Keratinocyte (primary cell): ENCODE measurements at places on chromosomes 5 and 9. TPM values are rescaled to one million over a fixed set of nuclear protein-coding genes. Genes with fewer than 3 reads are reported as not detected.

GRCh38 chr5:61177716-61178115 is 15.4 kb upstream of the SMIM15 start:
- H3K27ac ChIP-seq = no peak overlapping the region
- H3K36me3 ChIP-seq = no peaks in the 10 kb centered on the region
- H3K4me1 ChIP-seq = peaks cover 3% of the 10 kb centered on the region
- DNase-seq = no peak

GRCh38 chr9:95877984-95878383 is 2.5 kb downstream of the ERCC6L2 start:
- no peaks in the 10 kb centered on the region for H3K27me3 ChIP-seq
- peaks cover 10% of the 10 kb centered on the region for H3K4me1 ChIP-seq
- no peak overlapping the region for H3K4me3 ChIP-seq
- H3K36me3 ChIP-seq = peaks cover 3% of the 10 kb centered on the region

DNA sequence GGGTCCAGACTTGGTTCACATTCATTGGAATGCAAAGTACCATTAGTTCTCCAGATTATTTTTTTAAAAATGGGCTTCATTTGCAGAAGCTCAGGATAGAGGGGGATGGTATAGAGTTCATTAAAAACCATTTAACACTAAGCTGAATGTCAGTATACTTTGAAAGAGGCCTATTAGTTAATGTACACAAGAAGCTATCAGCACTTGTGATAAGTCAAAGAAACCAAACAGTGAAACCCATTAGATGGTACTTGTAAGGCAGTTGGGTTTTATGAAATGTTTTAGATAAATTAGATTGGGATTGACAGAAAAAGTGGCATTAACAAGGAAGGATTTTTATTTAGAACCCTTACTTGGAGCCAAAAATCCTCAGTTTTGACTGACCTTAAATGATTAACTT is 229.2 kb upstream of the MPDZ start:
- no peaks in the 10 kb centered on the region for H3K27me3 ChIP-seq

The SLC1A3 gene
- 16.6 to 22.2 TPM (median 17.0 TPM) in 3 replicates for polyA plus RNA-seq

DNA sequence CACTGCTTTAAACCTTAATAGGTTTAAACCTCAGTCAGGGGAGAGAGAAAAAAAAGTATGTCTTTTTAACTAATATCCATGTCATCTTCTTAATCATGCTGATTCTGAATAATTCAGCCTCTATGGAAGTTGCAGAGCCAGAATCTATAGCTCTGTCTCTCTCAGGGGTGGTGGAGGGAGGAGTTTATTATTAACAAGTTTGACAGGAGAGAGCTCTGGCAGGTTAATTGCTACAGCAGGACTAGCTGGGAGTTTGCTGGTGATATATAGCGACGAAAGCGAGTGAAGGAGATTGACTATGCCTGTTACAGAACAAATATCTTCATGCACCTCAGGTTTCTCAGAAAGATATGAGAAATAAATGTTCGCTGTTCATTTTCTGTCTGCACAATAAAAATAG is 586.4 kb downstream of the TLE4 start:
- no peak overlapping the region for H3K27ac ChIP-seq
- no peaks in the 10 kb centered on the region for H3K36me3 ChIP-seq
- no peak for DNase-seq
- H3K4me3 ChIP-seq = no peak overlapping the region

The GM2A gene
- polyA plus RNA-seq = 98.5 to 167 TPM (median 117 TPM) in 3 replicates

GRCh38 chr5:180341595-180341994 is 11.5 kb downstream of the GFPT2 start:
- no peaks in the 10 kb centered on the region for H3K4me1 ChIP-seq
- H3K27ac ChIP-seq = no peak overlapping the region
- DNase-seq = no peak

The SRD5A1 gene
- polyA plus RNA-seq = 17.0 to 52.0 TPM (median 35.4 TPM) in 3 replicates

DNA sequence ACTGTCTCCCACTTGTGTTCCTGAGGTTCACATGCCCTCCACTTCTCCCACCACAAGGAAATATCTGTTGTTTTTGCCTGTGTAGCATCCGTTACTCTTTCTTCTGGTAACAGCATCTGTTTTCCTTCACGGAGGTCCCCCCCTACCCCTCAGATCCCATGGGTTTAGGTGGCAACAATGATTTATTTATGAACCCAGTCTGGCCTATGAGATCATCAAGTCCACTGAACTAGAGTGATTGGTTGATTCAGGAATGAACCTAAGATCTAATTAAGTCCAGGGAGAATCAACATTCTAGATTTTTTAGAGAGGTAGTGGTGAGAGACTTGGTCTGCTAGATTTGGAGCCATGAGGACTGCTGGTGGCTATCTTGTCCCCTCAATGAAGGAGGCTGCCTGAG is 166.8 kb downstream of the NR3C1 start:
- H3K27ac ChIP-seq = peak overlapping the region; percentile 97
- no peak for DNase-seq
- no peaks in the 10 kb centered on the region for H3K36me3 ChIP-seq
- peaks cover 25% of the 10 kb centered on the region for H3K4me1 ChIP-seq

- no peaks in the 10 kb centered on the region for H3K27me3 ChIP-seq
- no peak for DNase-seq
- H3K36me3 ChIP-seq = no peaks in the 10 kb centered on the region
- H3K27ac ChIP-seq = no peak overlapping the region
- H3K4me1 ChIP-seq = no peaks in the 10 kb centered on the region
These were observed 78.2 kb downstream of the HCN1 start for GRCh38 chr5:45617859-45618416.

GRCh38 chr9:70484232-70485130 is 70.0 kb upstream of the KLF9 start:
- no peak overlapping the region for H3K4me3 ChIP-seq
- DNase-seq = no peak
- no peaks in the 10 kb centered on the region for H3K27me3 ChIP-seq
- peak overlapping the region; percentile 7 for H3K27ac ChIP-seq
- H3K36me3 ChIP-seq = no peaks in the 10 kb centered on the region

- H3K4me1 ChIP-seq = no peaks in the 10 kb centered on the region
- peaks cover 38% of the 10 kb centered on the region for H3K27me3 ChIP-seq
- no peak for DNase-seq
- no peaks in the 10 kb centered on the region for H3K36me3 ChIP-seq
These were observed 19.9 kb upstream of the IL9 start for GRCh38 chr5:135915466-135916001.

The WDR38 gene
- not detected in 3 replicates for polyA plus RNA-seq

GRCh38 chr5:111929867-111930266 is 172.9 kb upstream of the NREP start:
- no peak overlapping the region for H3K4me3 ChIP-seq
- H3K27ac ChIP-seq = peak overlapping the region; percentile 66
- DNase-seq = peak; percentile 35
- no peaks in the 10 kb centered on the region for H3K36me3 ChIP-seq
- H3K27me3 ChIP-seq = no peaks in the 10 kb centered on the region
- H3K4me1 ChIP-seq = peaks cover 40% of the 10 kb centered on the region

DNA sequence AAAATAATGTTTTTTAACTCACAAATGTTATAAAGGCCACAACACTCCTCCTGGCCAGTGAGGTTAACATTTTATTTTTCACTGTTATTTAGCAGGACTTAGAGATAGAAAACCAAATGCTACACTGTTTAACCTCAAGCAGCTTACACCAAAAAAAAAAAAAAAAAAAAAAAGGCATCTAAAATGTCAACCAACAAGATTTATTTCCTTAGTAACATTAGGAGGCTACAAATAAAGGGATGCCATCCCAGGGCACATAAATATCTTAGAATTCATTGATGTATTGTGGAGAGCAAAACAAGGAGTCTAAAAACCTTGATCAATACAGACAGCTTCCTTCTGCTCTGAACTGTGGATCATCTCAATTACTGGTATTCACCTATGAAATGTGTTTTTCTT is 53.7 kb downstream of the ELAVL2 start:
- DNase-seq = no peak
- peaks cover 69% of the 10 kb centered on the region for H3K4me1 ChIP-seq
- no peaks in the 10 kb centered on the region for H3K36me3 ChIP-seq
- H3K4me3 ChIP-seq = no peak overlapping the region

- H3K36me3 ChIP-seq = no peaks in the 10 kb centered on the region
- H3K4me3 ChIP-seq = no peak overlapping the region
- no peaks in the 10 kb centered on the region for H3K27me3 ChIP-seq
- no peak for DNase-seq
- H3K27ac ChIP-seq = peak overlapping the region; percentile 97
These were observed 123.0 kb upstream of the MTAP start for GRCh38 chr9:21679432-21679831.
